SW480 (cell line): ENCODE measurements at places on chromosomes 11 and 22.

DNA sequence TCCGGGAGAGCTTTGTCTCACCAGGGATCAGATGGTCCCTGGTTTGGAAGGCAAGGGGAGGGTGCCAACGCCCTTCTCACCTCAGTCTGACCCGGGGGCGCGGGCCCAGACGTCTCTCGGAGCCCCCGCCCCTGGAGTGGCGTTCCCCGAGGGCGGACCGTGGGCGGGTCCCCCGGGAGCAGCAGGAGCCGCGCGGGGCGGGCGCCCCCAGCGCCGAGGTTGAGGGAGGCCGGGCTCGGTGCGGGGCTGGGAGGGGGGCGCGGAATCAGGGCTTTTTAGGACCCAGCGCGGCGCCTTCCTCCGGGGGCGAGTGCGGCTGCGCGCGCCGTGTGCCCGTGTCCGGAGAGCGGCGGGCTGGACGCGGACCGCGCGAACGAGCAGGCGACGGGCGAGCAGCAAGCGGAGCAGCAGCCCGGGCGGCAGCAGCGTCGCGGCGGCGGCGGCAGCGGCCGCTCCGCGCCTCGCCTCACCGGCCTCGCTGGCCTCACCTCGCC is at the start of gene KCNC1:
TSS of gene KCNC1 (plus strand) at position 364 of the 494 bp plus-strand sequence. CDS start 1,222 bp downstream, outside the sequence.
- DNase-seq = peak; percentile 61

DNA sequence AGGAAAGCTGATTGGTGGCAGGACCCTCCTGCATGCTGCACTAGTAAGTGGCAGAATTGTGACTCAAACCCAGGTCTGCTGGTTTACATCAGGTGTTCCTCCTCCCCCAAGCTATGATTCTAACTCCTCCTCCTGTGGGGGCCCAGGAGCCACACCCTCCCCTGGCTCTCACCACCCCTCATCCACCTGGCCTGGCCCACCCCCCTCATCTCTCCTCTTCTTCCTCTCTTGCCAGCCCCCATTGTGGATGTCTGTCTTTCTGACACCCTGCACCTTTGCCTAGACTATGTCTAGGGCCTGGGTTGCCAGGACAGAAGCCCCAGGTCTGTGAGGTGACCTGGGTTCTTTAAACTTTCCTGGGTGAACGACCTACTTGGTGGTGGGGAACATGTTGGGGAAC is 59.9 kb downstream of the GRIK4 start:
- no peak for DNase-seq

GRCh38 chr11:28903716-28904115 is 795.5 kb downstream of the METTL15 start:
- no peak for DNase-seq

- DNase-seq = no peak
Observed at GRCh38 chr11:60910711-60911380, 3.1 kb upstream of the TMEM109 start.

GRCh38 chr11:115286614-115287013 is 217.6 kb downstream of the CADM1 start:
- DNase-seq = no peak

DNA sequence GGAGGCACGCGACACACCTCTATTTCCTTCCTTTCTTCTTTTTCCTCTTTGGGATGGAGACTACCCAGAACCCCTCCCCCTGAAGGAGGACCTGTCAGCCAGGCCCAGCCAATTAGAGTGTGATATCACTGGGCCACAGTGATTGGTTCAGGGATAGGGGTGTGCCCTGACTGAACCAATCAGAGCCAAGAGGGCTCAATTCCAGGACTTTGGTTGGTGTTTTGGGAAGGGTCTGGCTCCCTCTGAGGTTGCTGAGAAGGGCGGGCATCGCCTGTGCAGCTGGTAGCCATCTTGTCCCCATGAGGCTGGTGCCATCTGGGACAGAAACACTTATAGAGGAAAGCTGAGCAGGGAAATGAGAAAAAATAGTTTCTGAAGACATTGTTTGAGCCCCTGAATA is 71.4 kb downstream of the CHST1 start:
- peak; percentile 20 for DNase-seq

GRCh38 chr11:115321605-115322289 is 182.5 kb downstream of the CADM1 start:
- no peak for DNase-seq

GRCh38 chr22:46121523-46122287 is 28.6 kb upstream of the PPARA start:
- no peak for DNase-seq

DNA sequence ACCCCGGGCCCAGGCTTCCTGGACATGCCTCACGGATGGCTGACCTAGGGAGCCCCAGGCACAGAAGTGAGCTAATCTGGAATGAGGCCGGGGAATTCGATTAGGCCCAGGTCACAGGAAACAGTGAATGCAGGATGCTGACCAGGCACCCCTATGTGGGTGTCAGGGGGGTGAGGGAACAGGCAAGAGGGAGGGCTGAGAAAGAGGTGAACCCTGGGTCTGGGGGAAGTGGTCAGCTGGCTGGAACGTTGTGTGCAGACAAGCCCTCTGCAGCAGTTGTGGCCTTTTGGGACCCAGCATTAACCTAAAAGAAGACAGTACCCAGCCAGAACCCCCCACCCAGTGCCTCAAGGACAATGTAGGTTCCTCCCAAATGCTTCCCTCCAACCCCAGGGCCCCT is 8.1 kb downstream of the SERHL2 start:
- DNase-seq = no peak

DNA sequence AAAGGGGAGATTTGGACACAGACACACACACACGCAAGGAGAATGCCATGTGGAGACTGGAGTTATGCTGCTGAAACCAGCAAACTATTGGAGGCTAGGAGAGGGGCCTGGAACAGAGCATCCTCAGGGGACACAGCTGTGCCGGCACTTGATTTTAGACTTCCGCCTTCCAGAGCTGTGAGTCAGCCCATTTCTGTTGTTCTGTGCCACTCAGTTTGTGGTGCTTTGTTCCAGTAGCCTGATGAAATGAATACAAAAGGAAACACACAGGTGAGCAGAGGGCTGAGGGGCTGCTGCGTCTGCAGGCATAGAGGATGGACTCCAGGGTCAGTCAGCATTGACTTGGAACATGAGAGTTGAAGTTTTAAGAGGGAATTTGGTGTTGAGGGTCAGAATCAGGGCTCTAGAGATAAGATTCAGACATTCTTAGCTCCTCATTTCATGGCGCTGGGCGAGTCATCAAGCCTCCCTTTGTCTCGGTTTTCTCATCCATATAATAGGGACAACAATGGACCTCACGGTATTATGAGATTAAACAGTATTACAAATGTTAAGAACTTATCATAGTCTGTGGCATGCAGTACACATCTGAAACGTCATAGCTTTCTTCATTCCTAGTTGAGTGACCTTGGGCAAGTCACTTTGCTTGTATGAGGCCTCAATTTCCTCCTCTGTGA is 191.0 kb downstream of the MIAT start:
- no peak for DNase-seq

DNA sequence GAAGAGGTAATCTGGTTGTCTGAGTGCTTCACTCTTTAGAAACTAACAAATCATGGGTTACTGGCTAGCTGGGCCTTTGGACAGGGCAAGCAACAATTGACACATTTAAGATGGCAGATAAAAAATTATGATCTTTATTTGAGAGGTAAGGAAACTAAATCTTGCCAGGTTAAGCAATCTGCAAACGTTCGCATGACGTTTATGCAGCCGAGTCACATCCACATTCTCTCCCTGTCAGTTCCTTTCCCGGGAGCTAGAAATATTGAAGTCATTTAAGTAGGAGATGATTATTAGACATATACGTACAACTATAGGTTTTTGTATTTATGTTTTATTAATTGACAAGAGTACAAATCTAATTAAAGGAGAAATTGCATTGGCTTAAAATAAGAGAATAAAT is 57.4 kb upstream of the RCN1 start:
- no peak for DNase-seq

DNA sequence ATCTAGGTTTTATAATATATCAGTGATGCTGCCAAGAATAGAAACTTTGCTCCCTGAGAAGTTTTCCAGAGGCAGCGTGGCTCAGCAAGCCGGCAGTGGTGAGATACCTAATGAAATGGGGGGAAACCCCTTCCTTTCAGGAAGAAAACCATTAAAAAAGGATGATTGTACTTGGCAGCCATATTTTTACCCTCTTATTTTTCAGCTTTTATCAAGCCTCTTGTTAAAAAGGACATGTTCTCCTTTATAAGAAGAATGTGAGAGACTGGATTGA is 9.0 kb upstream of the ME3 start:
- no peak for DNase-seq

- no peak for DNase-seq
Observed at GRCh38 chr11:1195682-1196515, 27.0 kb upstream of the MUC5B start.

GRCh38 chr11:20243974-20244373 is 83.7 kb upstream of the DBX1 start:
- no peak for DNase-seq

DNA sequence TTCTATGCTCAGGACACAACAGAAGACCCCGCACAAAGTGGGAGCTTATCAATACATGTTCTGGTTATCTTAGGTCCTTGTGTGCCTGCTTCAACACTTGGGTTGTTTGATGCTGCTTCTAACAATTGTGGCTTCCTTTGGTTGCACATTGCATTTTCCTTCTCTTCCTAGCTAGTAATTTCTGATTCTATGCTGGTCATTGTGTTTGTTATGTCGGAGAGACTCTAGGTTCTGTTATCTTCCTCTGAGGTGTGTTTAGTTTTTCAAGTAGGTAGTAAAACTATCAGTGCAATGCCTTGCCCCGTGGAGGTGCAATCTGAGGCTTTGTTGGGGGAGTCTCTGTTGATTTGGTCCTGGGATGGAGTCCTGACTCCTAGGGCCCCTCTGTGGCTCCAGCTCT is 414.2 kb downstream of the SHANK2 start:
- DNase-seq = no peak

DNA sequence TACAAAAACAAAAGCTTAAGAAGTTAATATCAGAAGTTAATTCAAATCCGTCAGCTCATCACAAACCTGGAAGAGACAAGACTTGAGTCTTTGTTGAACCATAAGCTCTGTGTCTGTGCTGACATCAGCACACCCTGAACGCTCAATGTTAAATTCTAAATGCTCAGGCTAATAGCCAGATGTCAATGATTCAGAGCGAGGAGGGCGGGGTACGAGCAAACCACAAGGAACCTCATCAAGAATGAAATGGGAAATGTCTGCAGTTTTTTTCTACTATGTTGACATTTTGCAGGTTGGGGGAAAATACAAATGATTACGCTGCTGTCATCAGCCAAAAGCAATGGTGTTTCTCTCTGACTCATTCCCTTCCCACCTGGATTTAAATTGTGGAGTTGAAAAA is 1057.2 kb downstream of the NTM start:
- DNase-seq = no peak

GRCh38 chr11:116114198-116114651 is 610.0 kb upstream of the CADM1 start:
- DNase-seq = no peak
